ENCODE measurements at places on chromosomes 7 and 10.

DNA sequence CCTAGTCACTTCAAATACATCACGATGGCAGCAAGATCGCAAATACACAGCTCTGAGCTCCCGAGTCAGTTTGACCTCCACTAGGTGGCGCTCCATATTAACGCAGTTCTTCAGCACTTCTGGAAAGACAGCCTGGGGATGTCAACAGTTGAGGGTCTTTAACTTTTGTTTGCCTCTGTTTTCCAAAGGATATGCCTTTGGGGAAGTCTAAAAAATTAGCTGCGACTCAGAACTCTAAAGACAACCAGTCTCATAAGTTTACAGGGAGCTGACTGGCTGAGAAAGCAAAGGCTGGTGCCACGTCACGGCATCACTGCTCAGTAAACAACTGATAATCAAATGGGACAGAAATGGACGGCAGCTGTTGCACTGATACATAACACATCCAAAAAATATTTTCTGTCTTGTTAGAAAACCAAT is 458.8 kb downstream of the SORCS1 start:
- peak; percentile 2 for DNase-seq

DNA sequence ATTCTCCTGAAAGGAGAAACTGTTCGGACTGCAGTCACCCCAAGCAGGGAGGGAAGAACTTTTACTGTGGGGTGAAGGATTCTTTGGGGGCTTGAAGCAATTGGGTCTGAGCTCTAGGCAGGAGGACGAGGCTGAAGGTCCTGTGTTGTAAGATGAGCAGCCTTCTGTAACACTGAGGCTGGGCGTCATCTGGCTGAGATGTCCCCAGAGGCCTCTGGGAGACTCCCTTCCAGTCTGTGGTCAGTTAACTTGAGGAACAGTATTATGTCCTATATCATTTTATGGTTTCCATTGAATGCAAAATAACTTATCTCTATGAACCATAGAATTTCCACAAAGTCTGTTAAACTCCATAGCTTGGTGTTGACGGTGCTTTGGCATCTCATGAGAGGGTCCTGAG is 26.3 kb downstream of the FIGNL1 start:
- DNase-seq: no peak

DNA sequence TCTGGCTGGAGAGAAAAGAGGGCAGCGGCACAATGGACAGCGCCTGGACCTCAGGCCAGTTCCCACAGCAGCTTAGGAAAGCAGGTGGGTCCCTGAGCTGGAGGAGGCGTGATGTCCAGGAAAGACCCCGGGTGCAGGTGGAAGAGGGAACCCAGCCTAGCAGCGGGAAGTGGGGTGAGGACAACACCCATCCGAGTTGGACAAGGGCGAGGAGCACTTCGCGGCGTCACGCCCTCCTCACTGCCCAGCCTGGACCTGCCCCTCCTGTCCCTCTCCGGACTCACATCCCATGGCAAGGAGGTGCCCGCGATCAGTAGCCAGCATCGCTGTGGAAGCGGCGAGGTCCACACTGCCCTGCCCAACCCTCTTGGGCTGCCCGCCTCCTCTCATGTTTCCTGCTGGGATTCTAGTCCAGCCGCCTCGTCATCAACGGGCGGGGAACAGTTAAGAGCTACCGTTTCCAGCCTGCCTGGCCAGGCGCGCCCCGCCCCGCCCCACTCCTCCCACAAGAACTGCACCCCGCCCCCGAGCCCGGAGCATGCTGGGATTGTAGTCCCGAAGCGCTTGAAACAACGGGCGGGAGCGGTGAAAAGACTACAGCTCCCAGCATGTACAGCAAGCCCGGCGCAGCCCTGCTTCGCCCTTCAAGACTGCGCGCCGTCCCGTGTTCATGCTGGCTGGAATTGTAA is 930.6 kb upstream of the ZNF722 start:
- no peak for DNase-seq

DNA sequence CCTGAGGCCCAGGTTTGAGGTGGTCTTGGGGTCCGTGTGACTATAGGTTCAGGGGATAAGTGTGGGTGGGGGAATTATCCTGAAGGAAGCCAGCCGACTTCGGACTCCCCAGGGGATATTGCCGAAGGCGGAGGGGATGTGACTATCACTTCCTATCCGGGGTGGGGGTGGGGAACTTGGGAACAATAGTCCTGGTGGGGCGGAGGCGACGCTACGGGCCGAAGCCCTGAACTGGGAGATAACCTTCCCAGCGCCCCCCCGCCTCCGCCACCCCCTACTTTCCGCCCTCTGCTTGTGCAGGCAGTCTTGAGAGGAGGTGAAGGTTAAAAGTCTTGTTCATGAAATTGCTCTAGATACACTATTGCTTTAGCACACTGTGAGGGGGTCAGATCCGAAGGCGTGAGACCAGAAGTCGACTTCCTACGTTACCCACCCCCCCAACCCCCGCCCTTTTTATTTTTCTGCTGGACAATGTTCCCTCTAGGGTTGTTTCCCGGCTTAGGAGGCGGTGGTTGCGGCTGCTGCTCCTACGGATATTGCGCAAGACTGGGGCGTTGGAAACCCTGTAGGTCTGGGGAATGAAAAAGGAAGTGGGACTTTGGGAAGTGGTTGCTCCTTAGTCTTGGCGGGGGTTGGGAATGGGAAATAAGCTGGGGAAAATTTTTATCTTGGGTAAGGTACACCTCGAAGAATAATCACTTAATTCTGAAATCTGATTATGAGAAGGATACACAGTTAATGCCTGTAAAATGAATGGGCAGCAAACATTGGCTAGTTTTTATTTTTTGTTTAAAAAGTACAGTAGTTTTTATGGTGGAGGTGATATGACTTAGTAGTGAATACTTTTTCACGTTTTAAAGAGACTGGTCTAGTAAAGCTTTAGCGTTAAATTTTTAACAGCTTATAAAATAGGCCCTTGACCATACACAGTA is 1.5 kb downstream of the PTPN12 start:
- DNase-seq: no peak

- DNase-seq: no peak
These were observed 3.3 kb upstream of the LRRC27 start for GRCh38 chr10:132328738-132329137.

GRCh38 chr7:77181015-77181595 is 18.5 kb downstream of the FGL2 start:
- no peak for DNase-seq

- DNase-seq: no peak
These were observed 15.1 kb downstream of the URGCP start for GRCh38 chr7:43891069-43891955.

GRCh38 chr7:39950473-39951225 is 593 bp downstream of the CDK13 start:
- peak; percentile 26 for DNase-seq

DNA sequence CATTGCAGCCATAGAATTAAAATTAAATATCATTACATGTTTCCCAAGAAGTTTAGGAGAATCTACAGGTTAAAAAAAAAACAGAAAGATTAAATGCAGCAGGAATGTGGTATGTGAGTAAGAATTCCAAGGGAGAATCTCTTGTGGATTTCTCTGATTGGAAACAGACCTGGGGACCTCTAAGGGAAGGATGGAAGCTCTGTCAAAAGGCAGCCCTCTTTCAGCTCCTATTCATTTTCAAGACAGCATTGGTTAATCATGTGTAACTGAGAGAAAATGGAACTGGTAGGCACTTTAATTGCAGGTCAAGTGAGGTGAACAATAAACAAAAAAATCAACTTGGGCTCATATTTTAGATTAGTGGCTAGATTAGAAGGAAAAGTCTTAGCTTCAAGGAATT is 81.4 kb upstream of the MTPN start:
- no peak for DNase-seq

- no peak for DNase-seq
These were observed 6.1 kb downstream of the GIMAP1 start for GRCh38 chr7:150722431-150722931.

- DNase-seq: no peak
These were observed 82.7 kb upstream of the WIPF3 start for GRCh38 chr7:29723599-29723998.

- DNase-seq: no peak
These were observed 582.4 kb downstream of the SUGCT start for GRCh38 chr7:40717242-40717641.

DNA sequence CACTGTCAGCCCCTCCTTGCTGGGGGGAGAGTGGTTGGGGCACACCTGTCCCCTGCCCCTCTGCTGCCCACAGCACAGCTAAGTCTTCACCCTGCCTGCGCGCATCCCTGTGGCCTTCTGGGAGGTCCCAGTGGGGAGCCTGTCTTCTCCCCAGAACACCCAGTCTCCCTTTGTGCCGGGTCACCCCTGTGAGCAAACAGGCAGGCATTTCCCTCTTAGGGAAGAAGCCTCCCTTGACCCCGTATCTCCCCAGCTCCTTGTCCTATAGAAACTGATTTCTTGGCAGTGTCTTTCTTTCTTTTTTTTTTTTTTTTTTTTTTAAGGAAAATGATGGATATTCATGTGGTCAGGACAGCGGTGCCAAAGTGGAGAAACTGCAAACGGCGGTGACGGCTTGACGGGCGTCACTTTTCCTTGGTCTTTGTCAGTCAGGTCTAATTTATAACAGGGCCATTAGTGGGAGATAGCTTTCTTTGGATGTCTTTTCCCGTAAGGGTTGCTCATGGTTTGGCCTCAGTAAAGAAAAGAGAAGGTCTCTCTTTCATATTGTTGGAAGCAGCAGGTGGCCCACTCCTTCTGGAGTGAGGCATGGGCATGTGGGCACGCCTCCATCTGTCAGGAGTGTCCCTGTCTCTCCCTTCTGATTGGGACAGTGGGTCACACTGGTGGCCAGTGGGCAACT is 115.3 kb downstream of the NKX6-2 start:
- DNase-seq: no peak

DNA sequence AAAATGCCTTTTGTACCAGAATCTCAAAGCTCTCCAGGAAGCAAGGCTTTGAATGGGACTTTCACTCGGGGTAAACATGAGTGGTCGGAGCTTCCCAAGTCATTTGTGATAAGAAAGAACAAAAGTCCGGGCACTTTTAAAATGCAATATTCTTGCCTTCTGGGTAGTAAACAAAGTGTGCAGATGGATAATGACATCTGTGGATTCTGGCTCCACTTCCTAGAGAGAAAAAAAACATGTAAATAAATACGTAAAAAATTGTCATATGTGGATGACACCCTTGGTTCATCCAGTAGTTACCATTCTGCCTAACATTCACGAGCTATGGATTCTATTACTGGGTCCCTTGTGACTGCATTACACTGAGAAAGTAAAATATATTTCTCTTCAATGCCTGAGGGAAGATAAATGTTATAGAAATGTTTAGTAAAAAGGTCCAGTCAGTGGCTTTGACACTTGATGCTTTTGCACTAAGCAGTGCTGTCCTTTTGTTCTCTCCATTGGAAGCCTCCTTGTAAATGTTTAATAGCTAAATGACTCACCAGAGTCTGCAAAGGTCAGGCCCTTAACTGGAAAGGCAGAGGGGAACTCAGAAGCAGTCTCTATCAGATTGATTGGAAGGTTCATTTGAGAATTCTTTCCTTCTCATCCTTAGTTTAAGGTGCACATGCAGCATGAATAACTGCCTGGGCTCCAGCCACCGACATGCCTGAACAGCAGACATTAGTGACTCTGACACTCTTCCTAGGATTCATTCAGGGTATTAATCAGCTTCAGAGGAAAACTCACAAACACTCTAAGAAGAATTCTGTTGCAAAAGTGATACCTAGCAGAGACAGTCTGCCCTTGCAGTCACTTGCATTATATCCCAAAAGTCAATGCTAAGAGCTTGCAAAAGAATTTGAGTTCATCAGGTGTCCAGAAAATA is 11.7 kb upstream of the EDRF1 start:
- no peak for DNase-seq

DNA sequence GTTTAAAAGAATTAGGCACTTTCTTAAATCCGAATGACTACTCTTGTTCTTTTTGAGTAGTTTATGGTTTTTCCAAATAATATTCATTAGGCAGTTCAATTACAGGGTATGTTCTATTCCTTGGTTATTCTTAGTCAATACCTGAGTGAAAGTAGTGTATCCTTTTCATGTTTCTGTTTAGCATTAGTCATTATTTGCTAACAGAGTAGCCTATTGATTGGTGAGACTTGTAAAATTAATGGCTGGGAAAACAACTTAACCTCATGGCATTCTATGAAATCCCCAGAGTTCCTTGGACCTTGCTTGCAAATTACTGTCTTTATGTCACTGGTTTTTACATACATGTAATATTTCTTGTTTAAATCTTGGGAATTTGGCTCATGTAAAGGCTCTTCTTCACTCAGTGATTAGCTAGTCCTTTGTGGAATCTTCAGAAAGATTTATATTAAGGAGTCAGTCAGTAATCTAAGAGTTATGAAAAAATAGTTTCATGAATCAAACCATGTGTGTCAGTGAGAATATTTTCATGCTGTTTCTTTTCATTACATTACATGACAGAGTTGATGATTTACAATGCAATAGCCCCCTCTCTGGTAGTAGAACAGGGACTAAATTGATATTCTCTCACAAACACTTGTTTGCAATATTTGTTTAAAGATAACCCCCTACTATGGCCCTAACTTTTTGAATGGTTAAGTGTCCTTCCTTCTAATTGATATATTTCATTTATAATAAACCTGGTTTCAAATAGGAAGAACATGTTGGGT is 81.5 kb upstream of the LRRTM3 start:
- no peak for DNase-seq

- DNase-seq: no peak
These were observed 109.3 kb downstream of the AOAH start for GRCh38 chr7:36614959-36615358.

GRCh38 chr7:142420554-142421362 is 162.9 kb upstream of the PRSS58 start:
- no peak for DNase-seq

GRCh38 chr7:78127009-78127408 is 328.4 kb downstream of the PHTF2 start:
- no peak for DNase-seq

- no peak for DNase-seq
These were observed 279.2 kb downstream of the CACNA2D1 start for GRCh38 chr7:82164410-82164809.

DNA sequence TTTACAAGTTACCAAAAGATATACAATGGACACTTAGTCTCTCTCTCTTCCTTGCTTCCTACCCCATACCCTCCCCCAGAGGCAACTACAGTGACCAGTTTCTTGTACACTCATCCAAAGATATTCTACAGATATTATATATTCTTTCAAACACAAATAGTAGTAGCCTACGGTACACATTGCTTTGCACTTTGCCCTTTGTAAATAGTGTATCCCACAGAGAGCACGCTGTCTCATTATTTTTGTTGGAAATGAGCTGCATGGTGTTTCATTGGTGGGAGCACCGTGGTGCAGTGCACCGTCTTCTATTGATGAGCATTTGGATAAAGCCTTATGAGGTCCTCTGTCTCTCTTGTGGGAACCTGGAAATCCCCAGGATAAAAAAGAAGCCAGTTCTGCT is 24.2 kb downstream of the STRA8 start:
- DNase-seq: no peak

GRCh38 chr7:51601461-51601860 is 284.9 kb upstream of the COBL start:
- DNase-seq: no peak

DNA sequence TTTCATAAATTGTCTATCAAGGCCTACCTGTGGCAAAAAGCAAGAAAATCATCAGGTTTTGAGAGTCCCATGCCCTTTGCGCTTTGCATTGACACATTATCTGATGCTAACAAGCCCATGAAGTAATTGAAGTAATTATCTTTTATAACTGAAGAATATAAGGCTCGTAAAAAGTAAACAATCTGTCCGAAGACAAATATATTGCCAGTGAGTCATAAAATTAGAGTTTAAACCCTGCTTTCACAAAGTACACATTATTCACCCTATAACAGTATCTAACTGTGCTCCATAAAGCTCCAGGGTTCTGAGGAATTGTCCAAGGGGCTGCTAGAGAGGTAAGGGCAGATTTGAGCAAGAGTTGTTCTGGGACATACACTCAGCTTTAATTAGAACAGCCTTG is 102.3 kb upstream of the PPP1R3A start:
- no peak for DNase-seq
